ENCODE measurements at places on chromosomes 6 and 20.

- DNase-seq: no peak
Observed at GRCh38 chr6:166542580-166542912, 43.9 kb downstream of the RAMACL start.

GRCh38 chr6:138073264-138073663 lies 34.0 kb downstream of the PERP start:
- DNase-seq: no peak

DNA sequence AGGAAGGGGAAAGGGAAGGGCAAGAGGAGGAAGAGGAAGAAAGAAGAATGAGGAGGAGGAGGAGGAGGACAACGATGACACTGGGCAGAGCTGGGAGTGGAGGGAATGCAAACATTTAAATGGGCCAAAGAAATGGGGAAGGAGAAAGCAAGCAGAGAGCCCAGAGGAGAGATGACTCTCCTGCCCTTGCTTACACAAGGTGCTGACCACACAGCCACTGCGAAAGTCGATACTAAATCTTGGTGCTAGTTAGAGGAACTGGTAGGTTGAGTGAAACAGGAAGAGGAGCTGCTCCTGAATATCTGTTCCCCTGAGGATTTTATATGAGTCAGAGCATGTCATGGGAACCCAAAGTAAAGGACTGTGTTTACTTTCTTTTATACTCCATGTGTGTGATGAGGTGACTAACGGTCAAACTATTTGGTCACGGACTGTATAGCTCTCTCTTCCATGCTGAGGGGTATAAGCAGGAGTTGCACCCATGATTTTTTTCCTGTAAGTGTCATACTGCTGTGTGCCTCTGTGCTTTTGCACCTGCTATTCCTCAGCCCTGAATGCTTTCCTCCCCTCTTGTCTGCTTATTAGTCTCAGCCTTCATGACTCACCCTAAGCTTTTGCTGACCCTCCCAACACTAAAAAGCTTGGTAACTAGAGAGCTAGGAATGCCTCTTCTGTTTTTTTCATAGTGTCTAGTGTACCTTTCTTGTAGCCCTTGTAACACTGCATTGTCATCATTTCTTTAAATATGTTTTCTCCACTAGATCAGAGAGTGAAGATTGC lies 9.5 kb upstream of the PAQR8 start:
- DNase-seq: no peak

- DNase-seq: no peak
Observed at GRCh38 chr6:90502381-90502780, 84.5 kb downstream of the MAP3K7 start.

DNA sequence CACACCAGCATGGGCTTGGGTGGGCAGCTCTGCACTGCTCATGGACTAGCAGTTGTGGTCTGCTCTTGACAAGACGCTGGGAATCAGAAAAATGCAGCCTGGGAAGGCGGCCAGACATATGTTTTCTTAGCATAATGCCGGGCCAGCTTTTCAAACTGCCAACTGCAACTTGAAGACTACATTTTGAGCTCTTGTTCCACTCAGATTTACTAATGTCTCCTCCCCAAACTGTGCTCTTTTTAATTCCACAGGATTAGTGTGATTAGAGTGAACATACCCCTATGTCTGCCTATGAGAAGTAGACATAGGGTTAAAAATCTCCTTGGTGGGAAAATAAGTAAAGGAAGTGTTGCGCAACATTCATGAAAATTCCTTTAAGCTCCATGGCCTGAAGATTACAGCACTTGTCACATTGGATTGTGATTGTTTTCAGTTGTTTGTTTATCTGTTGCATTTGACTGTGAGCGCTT lies 5.3 kb upstream of the FNDC1 start:
- DNase-seq: no peak

- DNase-seq: no peak
Observed at GRCh38 chr6:159976686-159977254, 7.9 kb downstream of the IGF2R start.

DNA sequence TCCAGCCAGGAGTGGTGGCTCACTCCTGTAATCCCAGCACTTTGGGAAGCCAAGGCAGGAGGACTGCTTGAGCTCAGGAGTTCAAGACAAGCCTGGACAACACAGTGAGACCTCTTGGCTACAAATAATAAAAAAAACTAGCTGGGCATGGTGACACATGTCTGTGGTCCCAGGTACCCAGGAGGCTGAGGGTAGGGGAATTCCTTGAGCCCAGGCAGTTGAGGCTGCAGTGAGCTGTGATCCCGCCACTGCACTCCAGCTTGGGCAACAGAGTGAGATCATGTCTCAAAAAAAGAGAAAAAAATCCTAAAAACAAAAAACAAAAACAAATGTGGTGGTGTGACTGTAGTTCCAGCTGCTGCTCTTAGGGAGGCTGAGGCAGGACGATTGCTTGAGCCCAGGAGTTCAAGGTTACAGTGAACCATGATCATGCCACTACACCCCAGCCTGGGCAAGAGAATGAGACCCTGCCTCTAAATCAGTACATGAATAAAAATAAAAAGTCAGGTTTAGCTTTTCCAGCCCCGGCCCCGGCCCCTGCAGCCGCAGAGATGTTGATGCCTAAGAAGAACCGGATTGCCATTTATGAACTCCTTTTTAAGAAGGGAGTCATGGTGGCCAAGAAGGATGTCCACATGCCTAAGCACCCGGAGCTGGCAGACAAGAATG lies 13.5 kb upstream of the SNRPC start:
- peak; percentile 18 for DNase-seq

DNA sequence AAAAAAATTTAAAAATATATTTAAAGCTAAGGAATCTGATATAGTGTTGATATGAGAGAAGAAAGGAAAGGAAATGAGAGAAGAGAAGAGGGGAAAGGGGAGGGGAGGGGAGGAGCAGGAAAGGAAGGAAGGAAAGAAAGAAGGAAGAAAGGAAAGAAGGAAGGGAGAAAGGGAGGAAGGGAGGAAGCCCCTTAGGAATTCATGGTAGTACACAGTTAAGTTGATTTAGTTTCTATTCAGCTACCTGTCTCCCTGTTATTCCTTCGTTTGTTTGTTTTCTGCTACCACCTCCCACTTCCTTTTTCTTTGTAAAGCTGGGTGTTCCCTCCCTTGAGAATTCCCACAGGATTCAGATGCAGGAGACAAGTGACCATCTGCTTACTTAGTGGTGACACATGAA lies 1025.4 kb upstream of the FLRT3 start:
- no peak for DNase-seq

DNA sequence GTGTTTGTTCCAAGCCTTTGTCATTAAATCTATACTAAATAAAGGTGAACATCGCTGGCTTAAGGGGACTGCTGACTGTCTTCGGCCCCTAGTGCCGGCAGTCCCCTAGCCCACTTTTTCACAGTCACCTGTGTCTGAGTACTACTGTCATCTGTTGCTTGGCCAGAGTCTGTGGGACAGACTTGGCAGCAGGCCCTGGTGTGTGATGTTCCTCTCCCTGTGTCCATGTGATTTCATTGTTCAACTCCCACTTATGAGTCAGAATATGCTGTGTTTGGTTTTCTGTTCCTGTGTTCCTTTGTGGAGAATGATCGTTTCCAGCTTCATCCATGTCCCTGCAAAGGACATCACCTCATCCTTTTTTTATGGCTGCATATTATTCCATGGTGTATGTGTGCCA lies 133.4 kb downstream of the HAO1 start:
- DNase-seq: no peak

GRCh38 chr20:37411408-37412219 lies 65.7 kb downstream of the SRC start:
- no peak for DNase-seq

- no peak for DNase-seq
Observed at GRCh38 chr6:133214267-133214666, 26.9 kb upstream of the EYA4 start.

- no peak for DNase-seq
Observed at GRCh38 chr20:6999381-6999780, 231.9 kb downstream of the BMP2 start.

DNA sequence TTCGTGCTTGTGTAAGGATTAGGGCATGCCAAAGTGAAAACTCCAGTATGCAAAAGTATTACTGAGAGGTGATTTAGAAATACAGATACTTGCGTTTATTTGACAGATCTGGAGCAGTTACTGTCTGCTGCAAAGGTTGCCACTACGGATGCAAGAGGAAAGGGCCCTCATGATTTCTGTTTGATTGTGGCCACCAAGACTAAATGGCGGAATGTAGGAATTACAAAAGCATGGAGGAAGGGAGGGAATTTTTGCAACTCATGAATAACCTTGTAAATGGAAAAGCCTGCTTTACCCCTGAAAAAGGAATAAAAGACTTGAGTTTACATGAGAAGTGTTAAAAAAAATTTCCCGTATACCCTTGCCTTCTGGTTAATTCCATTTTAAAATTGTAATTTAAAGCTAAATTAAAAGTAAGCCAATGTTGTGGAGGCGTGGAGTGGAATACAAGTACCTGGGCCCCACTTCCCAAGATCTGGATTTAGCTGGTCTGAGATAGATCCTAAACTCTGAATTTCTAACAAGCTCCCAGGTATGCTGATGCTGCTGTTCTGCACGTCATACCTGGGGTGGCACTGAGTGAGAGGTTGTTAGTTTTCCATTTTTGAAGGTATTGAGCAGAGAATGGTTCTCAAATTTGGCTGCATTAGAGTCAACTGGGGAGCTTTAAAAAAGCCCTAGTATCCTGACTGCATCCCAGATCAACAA lies 56.6 kb upstream of the NKX2-2 start:
- DNase-seq: no peak

DNA sequence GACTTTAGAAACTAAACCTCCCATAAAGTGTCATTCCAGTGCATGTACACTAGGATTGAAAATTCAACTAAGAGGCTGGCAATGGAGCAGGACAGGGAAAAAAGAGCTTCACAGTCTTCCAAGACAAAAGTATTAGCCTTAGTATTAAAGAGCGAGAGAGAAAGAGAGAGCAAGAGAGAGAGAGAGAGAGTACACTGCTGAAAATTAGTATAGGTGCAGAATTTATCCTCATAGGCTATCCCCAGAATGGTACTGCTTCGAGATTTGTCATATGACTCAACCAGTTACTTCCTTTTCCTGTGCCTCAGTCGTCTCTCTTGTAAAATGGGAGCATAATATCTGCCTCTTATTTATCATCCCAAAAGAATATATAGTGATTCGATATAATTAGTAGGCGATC lies 543.2 kb upstream of the JARID2 start:
- DNase-seq: no peak

- no peak for DNase-seq
Observed at GRCh38 chr6:166494757-166495486, 91.6 kb downstream of the RAMACL start.

GRCh38 chr6:33623895-33624381 lies 2.8 kb downstream of the ITPR3 start:
- DNase-seq: no peak

- DNase-seq: no peak
Observed at GRCh38 chr20:51688600-51689244, 79.5 kb downstream of the ATP9A start.

GRCh38 chr20:63116412-63117106 lies 99.4 kb downstream of the YTHDF1 start:
- no peak for DNase-seq

DNA sequence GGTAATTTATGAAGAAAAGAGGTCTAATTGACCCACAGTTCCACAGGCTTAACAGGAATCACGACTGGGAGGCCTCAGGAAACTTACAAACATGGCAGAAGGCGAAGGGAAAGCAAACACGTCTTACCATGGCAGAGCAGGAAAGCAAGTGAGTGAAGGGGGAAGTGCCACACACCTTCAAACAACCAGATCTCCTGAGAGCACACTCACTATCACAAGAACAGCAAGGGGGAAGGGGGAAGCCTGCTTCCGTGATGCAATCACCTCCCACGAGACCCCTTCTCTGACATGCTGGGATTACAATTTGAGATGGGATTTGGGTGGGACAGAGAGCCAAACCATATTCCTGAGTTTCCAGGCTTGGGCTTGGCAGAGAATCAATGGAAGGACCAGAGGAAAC lies 124.1 kb upstream of the RAB32 start:
- no peak for DNase-seq

DNA sequence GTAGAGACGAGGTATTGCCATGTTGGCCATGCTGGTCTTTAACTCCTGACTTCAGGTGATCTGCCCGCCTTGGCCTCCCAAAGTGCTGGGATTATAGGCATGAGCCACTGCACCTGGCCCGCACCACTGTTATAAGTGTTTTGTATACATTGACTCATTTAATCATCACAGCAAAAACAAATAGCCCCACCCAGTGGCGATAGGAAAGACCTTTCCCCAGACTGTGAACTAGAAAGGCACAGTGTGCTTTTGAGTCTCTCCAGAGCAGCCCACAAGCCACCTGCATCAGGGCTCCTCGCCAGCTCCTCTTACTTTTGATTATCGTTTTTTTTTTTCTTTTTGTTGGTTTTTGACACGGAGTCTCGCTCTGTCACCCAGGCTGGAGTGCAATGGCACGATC lies 27.9 kb upstream of the ZFP64 start:
- no peak for DNase-seq

- DNase-seq: no peak
Observed at GRCh38 chr20:7692478-7692877, 247.8 kb downstream of the HAO1 start.

DNA sequence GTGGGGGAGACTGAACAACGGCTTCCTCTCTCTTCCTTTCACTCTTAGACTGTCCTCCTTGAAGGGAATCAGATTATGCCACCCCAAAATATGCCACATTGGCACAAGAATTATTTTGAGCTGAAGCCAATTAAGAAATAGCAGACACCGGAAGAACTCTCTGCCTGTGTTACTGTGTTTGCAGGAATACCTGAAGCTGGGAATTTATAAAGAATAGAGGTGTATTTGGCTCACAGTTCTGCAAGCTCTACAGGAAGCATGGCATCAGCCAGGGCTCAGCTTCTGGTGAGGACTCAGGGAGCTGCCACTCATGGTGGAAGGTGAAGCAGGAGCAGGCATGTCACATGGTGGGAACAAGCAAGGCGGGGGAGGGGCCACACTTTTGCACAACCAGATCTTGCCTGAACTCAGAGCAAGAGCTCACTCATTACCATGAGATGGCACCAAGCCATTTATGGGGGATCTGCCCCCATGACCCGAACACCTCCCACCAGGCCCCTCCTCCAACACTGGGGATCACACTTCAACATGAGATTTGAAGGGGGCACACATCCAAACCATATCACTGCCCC lies 46.0 kb downstream of the PCNA start:
- DNase-seq: no peak

GRCh38 chr6:147081076-147081609 lies 123.1 kb upstream of the STXBP5 start:
- no peak for DNase-seq

- no peak for DNase-seq
Observed at GRCh38 chr6:147930745-147931144, 411.9 kb upstream of the SASH1 start.

- DNase-seq: no peak
Observed at GRCh38 chr20:5316188-5317158, at the start of gene PROKR2. Gene PROKR2, minus strand, starts transcription at chr20:5316954. Its CDS starts 2,585 bp downstream, at chr20:5314369.
